Fibroblast of lung (primary cell): ENCODE measurements at places on chromosomes 5 and 9. TPM values are rescaled to one million over a fixed set of nuclear protein-coding genes. Genes with fewer than 3 reads are reported as not detected.
A peak's percentile ranks its signal among the peaks of the same experiment; 100 is the strongest.

GRCh38 chr9:114166614-114167572 is 11.6 kb downstream of the COL27A1 start:
- peak; percentile 72 for DNase-seq

- DNase-seq, result no peak
Observed at GRCh38 chr5:56729488-56729887, 85.9 kb upstream of the MAP3K1 start.

DNA sequence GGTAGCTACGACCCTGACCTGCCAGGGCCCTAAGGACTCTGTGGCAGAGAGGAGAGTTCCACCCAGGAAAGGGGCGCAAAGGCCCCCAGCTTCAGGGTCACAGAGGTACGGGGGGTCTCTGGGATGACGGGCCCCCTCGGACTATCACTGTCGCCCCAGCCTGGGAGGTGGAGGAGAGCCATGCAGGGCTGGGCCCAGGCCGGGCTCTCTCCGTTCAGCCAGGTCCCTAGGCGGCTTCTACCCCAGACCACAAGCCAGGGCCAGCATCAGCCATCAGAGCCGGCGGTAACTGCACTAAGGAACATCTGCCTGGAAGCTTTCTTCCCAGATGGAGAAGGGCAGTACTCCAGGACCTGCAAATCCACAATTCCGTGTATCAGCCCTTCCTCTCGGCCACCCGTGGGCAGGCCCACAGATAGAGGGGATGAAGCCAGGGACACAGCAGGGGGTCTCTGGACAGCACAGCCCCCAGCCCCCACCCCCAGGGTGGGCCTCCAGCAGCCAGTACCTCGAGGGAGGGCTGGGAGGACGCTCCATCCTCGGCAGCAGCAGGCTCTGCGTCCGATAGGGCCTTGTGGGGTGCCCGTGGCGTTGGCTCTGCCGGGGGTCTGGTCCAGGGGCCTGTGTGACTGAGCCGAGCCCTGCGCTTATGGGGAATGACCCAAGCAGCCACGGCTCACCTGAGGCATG is 38.4 kb downstream of the NACC2 start:
- no peak for DNase-seq

CCNI2 gene
- total RNA-seq, result under 0.01 TPM in 1 of 2 replicates, not detected in the other

GRCh38 chr5:66306105-66306843 is 162.2 kb downstream of the SREK1 start:
- DNase-seq, result peak; percentile 50

- DNase-seq, result no peak
Observed at GRCh38 chr5:112276991-112277390, 142.1 kb downstream of the EPB41L4A start.

NFX1 gene
- total RNA-seq, result 21.3 and 30.2 TPM in 2 replicates

PDE6A gene
- under 0.01 TPM in 2 replicates for total RNA-seq

GRCh38 chr9:127213859-127214258 is 50.7 kb upstream of the GARNL3 start:
- no peak for DNase-seq

RLN2 gene
- total RNA-seq, result not detected in 2 replicates

RASEF gene
- 0.51 and 1.2 TPM in 2 replicates for total RNA-seq

PCDHB15 gene
- total RNA-seq, result 0.77 and 1.8 TPM in 2 replicates

VCAN gene
- 190 and 227 TPM in 2 replicates for total RNA-seq

DNA sequence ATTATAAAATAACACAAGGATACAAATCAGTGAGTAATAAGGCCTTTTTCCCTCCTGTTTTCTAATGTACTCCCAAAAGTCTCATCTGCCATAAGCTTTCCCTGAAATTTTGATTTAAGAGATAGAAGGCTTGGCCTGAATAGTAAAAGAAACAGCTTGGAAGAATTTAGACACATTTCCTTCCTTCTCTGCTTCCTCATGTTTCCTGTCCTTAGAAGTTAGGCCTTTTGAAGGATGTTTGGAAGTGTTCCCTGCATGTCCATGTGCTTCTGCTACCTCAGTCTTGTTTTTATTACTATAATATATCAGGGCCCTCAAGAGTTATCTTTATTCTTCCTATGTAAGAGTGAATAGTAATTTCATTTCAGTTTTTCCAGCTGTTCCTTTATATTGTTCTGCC is 242.7 kb downstream of the DEPDC1B start:
- no peak for DNase-seq

GRCh38 chr9:77922591-77922990 is 109.0 kb downstream of the GNAQ start:
- DNase-seq, result no peak

- DNase-seq, result peak; percentile 22
Observed at GRCh38 chr9:94656200-94656599, 16.9 kb upstream of the FBP1 start.
